ENCODE measurements at places on chromosomes 3 and 15.
A peak's percentile ranks its signal among the peaks of the same experiment; 100 is the strongest.

- no peak for DNase-seq
Measured at GRCh38 chr3:31213869-31214486, 318.7 kb upstream of the STT3B start.

DNA sequence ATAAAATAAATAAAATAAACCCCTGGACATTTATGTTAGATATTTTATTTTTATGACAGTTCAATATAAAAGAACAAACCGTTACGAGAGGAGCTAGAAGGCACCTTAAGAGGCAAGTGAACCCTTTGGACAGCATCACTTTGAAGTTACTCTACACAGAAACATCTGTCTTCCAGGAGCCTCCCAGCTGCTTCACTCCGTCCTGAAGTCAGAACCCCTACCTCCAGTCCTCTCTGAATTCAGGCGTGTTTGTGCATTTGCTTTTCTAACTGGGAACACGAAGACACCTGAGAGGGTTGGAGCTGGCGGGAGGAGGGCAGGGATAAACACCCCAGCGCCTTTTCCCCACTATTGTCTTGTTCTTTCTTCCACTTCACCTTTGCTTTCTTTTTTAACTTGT lies 46.2 kb downstream of the CMTM7 start:
- DNase-seq = no peak

DNA sequence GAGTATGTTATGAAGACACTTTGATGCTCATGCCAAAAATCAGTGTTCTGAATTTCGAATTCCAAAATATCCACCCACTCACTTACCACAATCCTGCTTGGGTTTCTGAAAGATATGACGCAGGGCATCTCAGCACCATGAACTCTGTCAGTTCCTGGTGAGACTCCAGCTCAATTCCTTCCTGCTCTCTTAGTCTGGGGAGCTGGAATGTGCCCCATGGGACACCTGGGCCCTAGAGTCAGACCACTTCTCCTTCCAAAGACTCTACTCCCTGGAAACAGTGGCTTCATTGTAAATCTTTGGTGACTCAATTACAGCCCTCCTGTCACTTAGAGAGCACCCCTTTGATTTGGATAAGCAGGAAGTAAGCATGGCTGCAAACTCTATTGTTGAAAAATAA lies 50.5 kb downstream of the CD86 start:
- no peak for DNase-seq

GRCh38 chr3:181056136-181056732 lies 66.7 kb upstream of the DNAJC19 start:
- DNase-seq = no peak

DNA sequence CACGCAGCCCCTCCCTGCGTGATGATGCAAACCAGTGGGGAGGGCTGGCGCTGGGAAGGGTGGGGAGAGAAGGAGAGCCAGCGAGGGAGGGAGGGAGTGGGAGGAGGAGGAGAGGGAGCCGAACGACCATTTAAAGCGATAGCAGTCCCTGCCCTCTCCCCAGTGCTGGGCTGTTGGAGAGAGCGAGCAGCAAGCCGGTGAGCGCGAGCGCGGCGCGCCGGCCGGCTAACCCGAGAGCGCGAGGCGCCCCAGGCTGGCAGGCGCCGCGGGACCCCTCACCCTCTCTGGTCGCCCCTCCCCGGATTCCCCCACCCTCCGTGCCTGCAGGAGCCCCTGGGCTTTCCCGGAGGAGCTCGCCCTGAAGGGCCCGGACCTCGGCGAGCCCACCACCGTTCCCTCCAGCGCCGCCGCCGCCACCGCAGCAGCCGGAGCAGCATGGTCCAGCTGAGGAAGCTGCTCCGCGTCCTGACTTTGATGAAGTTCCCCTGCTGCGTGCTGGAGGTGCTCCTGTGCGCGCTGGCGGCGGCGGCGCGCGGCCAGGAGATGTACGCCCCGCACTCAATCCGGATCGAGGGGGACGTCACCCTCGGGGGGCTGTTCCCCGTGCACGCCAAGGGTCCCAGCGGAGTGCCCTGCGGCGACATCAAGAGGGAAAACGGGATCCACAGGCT lies at the start of gene GRM7:
TSS of gene GRM7 (plus strand) at position 162 of the 671 bp plus-strand sequence.
- peak; percentile 28 for DNase-seq

GRCh38 chr3:160400702-160401150 lies 1.3 kb downstream of the SMC4 start:
- no peak for DNase-seq

GRCh38 chr3:129058441-129059200 lies 2.0 kb upstream of the GP9 start:
- DNase-seq = no peak

- DNase-seq = no peak
Measured at GRCh38 chr3:94596887-94597566, 534.2 kb downstream of the NSUN3 start.

DNA sequence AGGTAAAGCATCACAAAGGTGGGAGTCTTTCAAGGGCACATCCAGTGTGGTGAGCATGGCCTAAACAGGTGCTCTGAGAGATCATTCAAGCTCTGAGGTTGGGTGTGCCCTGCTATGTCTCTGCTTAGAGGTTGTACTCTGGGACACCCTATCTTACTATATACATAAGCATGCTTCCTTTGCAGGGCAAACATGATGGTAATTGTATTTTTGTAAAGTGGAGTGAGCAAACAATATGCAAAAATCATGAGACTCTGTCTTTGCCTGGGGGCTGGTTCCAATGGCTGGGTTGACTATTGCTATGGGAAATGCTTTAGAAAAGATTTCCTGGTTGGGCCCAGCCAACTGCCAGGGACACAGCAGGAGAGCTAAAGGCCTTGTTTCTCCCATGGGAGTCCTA lies 315.1 kb upstream of the TLE3 start:
- DNase-seq = no peak

GRCh38 chr3:110414855-110415254 lies 656.8 kb upstream of the NECTIN3 start:
- DNase-seq = no peak

GRCh38 chr3:52277071-52277964 lies 1.1 kb downstream of the WDR82 start:
- peak; percentile 55 for DNase-seq

GRCh38 chr3:197372047-197372661 lies 73.7 kb upstream of the DLG1 start:
- no peak for DNase-seq

GRCh38 chr15:80208758-80209734 lies 43.0 kb downstream of the CTXND1 start:
- DNase-seq = no peak

DNA sequence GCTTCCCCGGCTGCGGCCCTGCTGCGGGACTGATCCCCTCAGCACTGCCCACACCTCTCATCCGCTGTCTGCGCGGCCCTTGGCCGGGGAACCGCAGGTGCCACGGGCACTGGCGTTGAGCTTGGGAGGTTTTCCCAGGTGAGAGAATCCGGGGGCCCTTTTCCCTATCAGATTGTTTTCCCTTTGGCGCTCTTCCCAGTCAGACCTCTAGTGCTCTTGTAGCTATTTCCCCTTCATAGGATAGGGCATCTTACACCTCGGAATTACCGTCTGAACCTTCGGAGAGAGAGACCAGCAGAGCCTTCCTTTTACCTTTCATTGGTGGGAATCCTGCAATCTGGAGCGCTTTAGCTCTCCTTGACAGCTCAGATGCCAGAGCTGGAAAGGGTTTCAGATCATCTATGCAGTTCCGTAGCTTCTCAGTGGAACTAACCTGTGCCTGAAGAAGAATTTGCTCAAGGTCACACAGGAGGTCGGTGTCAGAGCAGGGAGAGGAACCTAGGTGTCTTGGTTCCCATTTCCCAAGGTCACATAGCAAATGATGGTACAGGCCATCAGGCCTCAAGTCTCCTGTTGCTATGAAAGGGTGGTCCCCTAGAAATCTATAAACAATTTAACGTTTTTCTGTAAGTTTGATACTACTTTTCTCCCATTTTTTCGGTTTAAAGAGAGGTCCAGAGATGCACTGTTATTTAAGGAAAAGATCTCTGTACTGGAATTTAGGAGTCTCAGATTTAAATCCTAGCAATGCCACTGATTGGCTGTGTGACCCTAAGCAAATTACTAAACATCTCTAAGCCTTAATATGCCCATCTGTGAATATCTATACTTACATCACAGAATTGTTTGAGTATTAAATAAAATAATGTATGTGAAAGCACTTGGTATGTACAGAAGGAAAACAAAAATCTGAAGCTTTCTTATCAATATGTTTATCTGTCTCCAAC lies 916 bp downstream of the IDH3A start:
- DNase-seq = no peak

- no peak for DNase-seq
Measured at GRCh38 chr15:37056177-37057121, 43.9 kb downstream of the MEIS2 start.

DNA sequence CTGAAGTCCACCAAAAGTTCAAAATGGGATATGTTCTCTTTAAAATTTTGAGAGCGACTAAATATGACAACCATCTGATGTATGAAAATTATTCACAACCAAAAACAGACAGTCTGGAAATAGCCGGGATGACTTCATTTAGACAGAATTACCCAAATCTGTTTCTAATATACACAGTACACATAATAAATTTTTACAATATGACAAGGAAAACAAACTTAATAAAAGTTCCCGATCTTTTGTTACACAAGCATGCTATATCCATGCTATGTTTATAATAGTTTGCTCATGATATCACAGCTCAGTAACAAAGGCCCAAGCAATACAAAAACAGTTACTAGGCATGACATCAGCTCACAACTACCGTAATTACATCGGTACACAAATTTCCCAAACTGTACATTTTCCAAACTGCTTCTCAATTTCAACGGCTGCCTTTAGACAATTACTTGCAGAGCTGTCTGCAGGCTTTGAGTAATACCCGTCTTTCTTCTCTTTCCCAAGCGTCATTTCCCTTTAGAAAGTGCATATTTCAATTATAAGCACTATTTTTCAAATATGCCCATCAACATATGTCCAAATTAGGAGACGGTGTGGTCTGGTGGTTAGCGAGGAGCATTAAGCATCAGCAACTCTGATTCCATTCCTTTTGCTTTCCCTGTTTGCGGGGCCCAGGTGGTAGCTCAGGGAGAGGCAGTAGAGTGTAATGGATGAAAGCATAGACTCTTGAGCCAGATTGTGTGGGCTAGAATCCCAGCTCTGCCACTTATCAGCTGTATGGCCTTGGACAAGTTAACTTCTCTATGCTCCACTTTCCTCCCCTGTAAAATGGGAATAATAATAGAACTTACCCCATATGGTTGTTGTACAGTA lies 481.2 kb downstream of the FOXP1 start:
- no peak for DNase-seq

DNA sequence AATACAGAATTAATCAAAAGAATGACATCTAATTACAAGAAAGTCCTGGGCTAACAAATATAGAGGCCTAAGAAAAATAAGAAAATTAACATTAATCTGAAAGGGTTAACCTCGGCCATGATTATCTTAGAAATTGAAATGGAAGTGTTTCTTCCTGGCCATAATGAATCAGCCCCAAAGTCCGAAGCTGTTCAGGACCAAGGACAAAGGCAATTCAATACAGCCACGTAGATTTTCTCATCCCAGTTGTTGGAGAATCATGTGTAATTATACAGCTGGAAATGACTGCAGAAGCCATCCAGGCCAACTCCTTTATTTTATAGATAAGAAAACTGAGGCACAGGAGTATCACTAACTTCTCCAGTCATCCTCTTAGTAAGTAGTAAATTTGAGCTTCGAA lies 38.0 kb upstream of the GBE1 start:
- DNase-seq = no peak
